ENCODE measurements at places on chromosomes 1 and 21. TPM values are rescaled to one million over a fixed set of nuclear protein-coding genes. Genes with fewer than 3 reads are reported as not detected.

- no peak for DNase-seq
- H3K27me3 ChIP-seq = no peaks in the 10 kb centered on the region
- peaks cover 16% of the 10 kb centered on the region for H3K4me1 ChIP-seq
- H3K36me3 ChIP-seq = no peaks in the 10 kb centered on the region
- H3K4me3 ChIP-seq = no peak overlapping the region
Observed at GRCh38 chr1:232940262-232940661, 10.1 kb upstream of the NTPCR start.

DNA sequence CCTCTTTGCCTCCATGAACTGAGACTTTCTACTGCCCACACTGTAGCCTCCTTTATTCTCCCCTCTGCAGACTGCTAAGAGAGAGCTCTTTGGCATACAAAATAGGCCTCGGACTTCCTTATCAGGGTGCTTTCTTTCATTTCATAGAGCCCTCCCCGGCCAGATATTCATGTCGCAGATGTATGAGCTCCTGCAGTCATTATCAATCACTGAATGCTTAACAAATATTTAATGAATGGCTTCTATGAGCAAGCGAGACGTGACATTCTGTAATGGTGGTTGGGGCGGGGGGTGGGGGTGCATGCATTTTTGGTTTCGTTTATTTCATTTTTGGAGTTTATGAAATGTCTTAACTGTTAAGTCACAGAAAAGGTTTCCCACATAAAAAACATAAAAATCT lies 344.8 kb upstream of the KAZN start:
- no peaks in the 10 kb centered on the region for H3K27me3 ChIP-seq
- no peak overlapping the region for H3K4me3 ChIP-seq

DNA sequence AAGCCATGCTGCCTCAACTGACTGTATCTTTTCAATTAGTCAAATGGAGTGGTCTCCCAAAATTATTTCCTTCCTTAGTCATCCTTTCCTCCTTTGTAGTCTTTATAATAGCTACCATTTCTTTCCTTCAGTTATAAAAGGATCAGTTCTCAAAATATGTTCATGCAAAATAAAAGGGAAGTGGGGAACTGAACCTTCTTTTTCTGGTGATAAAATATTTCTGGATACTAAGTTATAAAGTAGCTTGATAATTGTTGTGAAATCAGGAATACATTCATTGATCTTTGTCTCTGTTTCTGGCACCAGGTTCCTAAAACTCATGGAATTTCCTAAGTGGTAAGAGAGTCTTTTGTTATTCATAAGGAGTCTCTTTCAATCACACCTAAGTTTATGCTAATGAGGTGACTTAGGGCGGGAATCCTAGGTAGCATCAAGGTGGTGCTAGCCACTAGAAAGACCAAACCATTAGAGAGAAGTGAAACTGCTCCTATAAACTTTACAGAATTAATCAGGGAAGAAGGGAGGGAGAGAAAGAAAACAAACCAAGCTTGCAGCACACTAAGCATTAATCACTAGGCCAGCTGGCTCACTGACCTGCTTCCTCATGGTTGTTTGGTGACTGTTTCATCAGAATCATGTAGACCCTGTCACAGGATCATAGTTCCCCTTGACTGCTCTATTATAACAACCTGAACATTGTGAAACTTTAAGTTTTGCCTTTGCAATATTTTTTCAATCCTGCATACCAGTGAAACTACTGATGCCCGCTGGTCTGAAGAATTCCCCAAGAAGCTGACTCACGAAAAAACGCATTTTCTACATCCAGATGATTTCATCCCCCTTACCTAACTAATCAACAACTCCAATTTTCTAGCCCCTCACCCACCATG lies 161.6 kb upstream of the PTBP2 start:
- H3K4me1 ChIP-seq = no peaks in the 10 kb centered on the region
- no peak overlapping the region for H3K27ac ChIP-seq
- H3K36me3 ChIP-seq = no peaks in the 10 kb centered on the region
- H3K27me3 ChIP-seq = no peaks in the 10 kb centered on the region
- DNase-seq = no peak
- H3K4me3 ChIP-seq = no peak overlapping the region

GRCh38 chr1:42531043-42531442 lies 68.0 kb downstream of the CCDC30 start:
- H3K4me1 ChIP-seq = no peaks in the 10 kb centered on the region
- DNase-seq = no peak
- H3K36me3 ChIP-seq = no peaks in the 10 kb centered on the region
- no peaks in the 10 kb centered on the region for H3K27me3 ChIP-seq
- H3K4me3 ChIP-seq = no peak overlapping the region

DNA sequence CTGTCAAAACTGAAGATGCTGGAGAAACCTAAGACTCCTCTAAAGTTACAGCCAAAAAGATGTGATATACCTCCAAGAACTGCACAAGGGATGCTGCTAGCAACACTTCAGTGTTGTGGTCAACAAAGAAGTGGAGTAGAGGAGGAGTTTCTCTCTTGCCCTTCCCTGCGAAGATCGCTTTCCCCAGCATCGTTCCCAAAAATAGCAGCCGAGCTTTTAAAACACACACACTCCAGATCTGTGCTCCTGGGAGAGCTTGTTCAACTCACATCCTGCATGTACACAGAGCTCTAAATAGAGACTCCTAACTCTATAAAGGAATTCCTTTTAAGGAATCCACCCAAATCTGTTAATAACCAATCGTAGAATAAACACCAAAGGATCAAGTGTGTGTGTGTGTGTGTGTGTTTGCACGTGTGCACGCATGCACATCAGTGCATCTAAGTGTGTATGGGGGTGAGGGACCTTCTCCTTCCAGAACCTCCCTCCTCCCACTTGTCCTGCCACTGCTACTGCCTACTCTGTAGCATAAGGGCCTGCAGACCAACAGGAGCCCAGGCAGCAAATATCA lies 58.5 kb downstream of the PSMG1 start:
- no peak overlapping the region for H3K27ac ChIP-seq
- DNase-seq = no peak
- H3K4me3 ChIP-seq = no peak overlapping the region
- peaks cover 13% of the 10 kb centered on the region for H3K4me1 ChIP-seq

- no peak overlapping the region for H3K27ac ChIP-seq
- peaks cover 5% of the 10 kb centered on the region for H3K4me1 ChIP-seq
- H3K4me3 ChIP-seq = no peak overlapping the region
- no peaks in the 10 kb centered on the region for H3K36me3 ChIP-seq
- H3K27me3 ChIP-seq = no peaks in the 10 kb centered on the region
Observed at GRCh38 chr21:17693801-17694200, 81.1 kb upstream of the BTG3 start.

DNA sequence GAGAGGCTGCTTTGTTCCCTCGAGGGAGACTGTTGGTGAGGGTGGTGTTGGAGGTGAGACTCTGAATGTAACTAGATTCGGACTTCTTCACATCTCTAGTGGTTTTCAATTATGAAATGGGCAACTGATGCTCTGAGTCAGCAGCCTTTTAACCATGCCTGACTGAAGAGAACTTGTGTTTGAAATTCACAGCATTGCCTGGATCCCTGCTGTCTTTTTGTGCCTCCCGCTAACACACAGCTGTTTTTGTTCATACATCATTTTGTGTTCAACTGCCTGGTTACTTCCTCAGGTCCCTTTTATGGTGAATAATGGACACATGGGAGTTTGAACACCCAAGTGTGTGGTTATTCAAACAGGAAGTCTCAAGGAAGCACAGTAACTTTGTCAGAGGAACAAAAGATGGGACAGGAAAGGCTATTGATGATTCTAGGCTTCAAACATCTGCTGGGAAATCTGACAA lies 16.8 kb downstream of the LAMC1 start:
- H3K4me1 ChIP-seq = no peaks in the 10 kb centered on the region
- H3K36me3 ChIP-seq = no peaks in the 10 kb centered on the region
- no peak for DNase-seq
- H3K4me3 ChIP-seq = no peak overlapping the region

- H3K4me3 ChIP-seq = no peak overlapping the region
- H3K36me3 ChIP-seq = no peaks in the 10 kb centered on the region
- peaks cover 13% of the 10 kb centered on the region for H3K27me3 ChIP-seq
- DNase-seq = no peak
- H3K27ac ChIP-seq = no peak overlapping the region
- H3K4me1 ChIP-seq = peaks cover 16% of the 10 kb centered on the region
Observed at GRCh38 chr1:46131093-46131492, 1.3 kb downstream of the PIK3R3 start.

- no peaks in the 10 kb centered on the region for H3K27me3 ChIP-seq
- no peak overlapping the region for H3K27ac ChIP-seq
- H3K4me1 ChIP-seq = no peaks in the 10 kb centered on the region
- no peaks in the 10 kb centered on the region for H3K36me3 ChIP-seq
- no peak overlapping the region for H3K4me3 ChIP-seq
- no peak for DNase-seq
Observed at GRCh38 chr1:204705888-204706837, 20.6 kb upstream of the LRRN2 start.

GRCh38 chr21:30102871-30103270 lies 63.7 kb downstream of the CLDN17 start:
- H3K36me3 ChIP-seq = no peaks in the 10 kb centered on the region
- no peak overlapping the region for H3K27ac ChIP-seq
- H3K27me3 ChIP-seq = no peaks in the 10 kb centered on the region
- no peaks in the 10 kb centered on the region for H3K4me1 ChIP-seq

DNA sequence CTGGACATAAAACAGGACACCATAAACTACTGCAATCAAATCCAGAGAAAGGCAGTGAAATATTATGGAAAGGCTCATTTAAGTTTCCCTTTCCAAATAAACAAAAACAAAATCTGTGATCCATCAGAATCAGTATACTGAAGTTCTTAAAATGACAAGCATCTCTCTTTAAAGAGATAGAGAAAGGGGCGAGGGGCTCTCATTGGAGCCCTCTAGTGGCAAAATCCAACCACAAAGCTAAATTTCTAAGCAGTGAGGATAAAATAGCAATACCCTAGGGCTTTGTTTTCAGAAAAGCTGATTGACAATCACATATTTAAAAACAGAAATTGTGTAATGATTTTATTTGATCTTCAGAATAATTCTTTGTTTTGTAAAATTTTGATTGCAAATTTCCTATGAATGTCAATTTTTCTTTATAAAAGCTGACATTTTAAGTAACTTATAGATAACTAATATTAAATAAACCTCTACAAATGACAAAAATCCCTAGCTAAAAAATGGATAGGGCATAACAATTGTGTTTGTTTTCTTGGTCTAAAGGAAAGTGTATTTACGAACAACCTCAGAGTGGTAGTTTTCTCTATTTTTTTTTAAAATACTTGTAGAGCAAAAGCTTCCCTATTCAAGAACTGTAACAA lies 138.2 kb downstream of the COL24A1 start:
- peak; percentile 29 for DNase-seq
- H3K4me1 ChIP-seq = no peaks in the 10 kb centered on the region
- H3K27me3 ChIP-seq = no peaks in the 10 kb centered on the region

GRCh38 chr1:206606867-206607266 lies 5.4 kb downstream of the EIF2D start:
- DNase-seq = no peak
- no peaks in the 10 kb centered on the region for H3K27me3 ChIP-seq
- no peak overlapping the region for H3K27ac ChIP-seq
- no peak overlapping the region for H3K4me3 ChIP-seq
- H3K4me1 ChIP-seq = peaks cover 6% of the 10 kb centered on the region

DNA sequence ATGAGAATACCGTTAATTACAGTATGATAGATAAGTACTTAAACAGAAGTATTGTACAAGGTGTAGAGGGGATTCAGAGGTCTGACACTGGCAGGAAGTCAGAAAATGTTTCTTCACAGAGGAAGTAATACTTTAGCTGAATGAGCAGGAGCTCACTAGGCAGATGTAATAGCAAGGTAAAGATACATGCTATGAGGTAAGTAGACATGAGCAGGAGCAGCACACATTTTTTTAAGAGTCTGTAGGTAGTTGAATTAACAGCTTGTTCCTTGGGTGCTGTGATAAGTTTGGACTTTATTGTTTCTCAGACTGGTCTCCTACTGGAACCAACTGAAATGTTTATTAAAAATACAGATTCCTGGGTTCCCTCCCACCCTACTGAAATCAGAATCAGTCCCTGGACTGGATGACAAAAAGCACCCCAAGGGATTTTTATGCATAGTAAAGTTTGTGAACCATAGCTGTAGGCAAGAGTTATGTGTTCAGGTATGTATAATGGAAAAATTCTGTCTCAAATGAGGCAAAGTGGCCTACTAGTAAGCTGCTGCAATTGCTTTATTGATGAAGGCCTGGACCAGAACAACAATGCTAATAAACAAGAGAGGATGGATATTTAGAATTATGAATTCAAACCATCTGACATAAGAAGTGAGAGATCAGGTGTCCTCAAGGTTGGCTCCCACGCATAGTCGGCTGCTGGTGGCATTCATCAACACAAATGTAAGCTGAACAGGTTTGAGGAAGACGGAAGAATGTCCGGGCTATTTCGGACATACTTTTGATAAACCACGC lies 902 bp downstream of the AP4B1 start:
- H3K4me3 ChIP-seq = peak overlapping the region; percentile 70
- H3K4me1 ChIP-seq = peaks cover 32% of the 10 kb centered on the region
- peak overlapping the region; percentile 93 for H3K27ac ChIP-seq
- H3K36me3 ChIP-seq = peaks cover 33% of the 10 kb centered on the region

DNA sequence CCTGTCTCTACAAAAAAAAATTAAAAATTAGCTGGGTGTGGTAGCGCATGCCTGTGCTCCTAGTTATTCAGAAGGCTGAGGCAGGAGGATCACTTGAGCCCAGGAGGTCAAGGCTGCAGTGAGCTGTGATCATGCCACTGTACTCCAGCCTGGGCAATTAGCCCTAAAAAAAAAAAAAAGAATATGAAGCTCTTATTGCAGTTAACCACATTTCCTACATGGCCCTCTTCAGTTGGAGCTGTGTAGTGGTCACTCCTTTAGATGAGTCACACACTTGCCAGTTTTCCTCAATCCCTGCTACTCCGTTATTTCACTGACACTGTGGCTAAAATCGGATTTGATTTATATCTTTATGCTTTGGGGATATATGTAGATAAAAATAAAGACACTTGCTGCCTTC lies 11.8 kb downstream of the NFYC start:
- no peak overlapping the region for H3K4me3 ChIP-seq
- H3K27me3 ChIP-seq = no peaks in the 10 kb centered on the region
- peaks cover 7% of the 10 kb centered on the region for H3K4me1 ChIP-seq
- H3K27ac ChIP-seq = no peak overlapping the region

DNA sequence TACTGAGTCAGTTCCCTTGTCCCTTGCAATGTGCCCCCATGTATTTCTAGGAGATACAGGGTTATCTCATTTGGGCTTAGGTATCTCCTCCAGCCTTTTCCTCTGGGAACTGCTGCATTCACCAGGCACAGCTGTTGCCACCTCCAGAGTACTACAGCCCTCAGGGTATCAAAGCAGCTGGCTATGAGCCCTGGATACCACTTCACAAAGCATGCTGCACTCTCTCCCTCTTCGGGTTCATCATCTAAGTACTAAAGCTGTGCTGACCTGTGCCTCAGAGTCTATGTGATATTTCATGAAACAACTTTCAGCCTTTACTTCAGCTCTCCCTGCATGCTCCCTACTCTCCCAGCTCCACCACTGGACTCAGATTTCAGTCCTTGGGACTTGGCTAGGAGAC lies 62.3 kb downstream of the CCDC185 start:
- H3K27me3 ChIP-seq = no peaks in the 10 kb centered on the region
- no peak for DNase-seq
- H3K27ac ChIP-seq = no peak overlapping the region
- H3K4me1 ChIP-seq = no peaks in the 10 kb centered on the region
- H3K36me3 ChIP-seq = no peaks in the 10 kb centered on the region
- H3K4me3 ChIP-seq = no peak overlapping the region

CDCA8 gene
- total RNA-seq = 1.6 TPM

RXFP4 gene
- not detected for total RNA-seq

MLLT11 gene
- 18.6 TPM for total RNA-seq

RAP1GAP gene
- not detected for total RNA-seq

RHBDL2 gene
- total RNA-seq = not detected

STUM gene
- total RNA-seq = not detected
